ENCODE measurements at places on chromosomes 6 and 20. TPM values are rescaled to one million over a fixed set of nuclear protein-coding genes. Genes with fewer than 3 reads are reported as not detected.

SIGLEC1 gene
- 2.2 TPM for total RNA-seq

PTK7 gene
- total RNA-seq, result 0.33 TPM

UTRN gene
- total RNA-seq, result 66.3 TPM

PNPLA1 gene
- not detected for total RNA-seq

DNA sequence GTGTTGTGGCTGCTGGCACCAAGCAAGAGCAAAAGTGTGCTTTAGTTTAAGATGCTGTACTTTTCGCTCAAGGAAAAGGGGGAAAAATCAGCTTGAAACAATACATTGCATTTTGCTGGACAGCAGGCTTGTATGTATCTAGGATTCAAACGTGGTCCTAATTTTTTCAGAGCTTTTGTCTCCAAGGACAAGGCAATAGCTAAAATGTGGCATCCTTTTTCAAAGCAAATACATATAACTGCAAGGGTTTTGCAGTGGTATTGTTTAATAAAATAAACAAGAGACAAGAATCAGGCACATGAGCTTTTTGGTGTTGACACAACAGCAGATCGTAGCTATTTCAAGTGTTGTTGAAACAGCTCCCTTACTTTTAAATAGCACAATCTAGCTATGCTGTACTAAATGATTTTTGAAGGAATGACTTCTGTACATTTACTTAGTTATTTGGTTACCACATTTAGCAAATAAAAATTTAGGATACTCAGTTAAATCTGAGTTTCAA is 137.0 kb upstream of the HEY2 start:
- no peak for DNase-seq

DNA sequence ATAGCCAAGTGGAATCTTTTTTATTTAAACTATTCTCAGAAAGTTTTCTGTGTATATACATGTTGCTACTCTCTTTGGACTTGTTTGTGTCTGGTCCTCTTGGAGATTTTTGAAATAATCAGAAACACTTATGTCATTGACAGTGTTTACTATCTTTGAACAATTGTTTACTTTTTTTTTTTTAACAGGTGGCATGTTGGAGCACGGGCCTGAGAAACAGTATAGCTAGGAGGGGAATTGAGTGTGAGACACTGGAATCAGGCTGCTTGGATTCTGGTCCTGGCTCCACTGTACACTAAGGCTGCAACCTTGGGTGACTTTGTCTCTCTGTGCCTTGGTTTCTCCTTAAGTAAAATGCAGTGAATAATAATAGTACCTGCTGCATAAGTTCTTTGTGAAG is 279.6 kb downstream of the PRL start:
- no peak for DNase-seq

Data from gastrocnemius medialis (tissue), 4 donors.